HL-60 (cell line): ENCODE measurements at places on chromosomes 5 and 9.

GRCh38 chr9:109186857-109187520, 19.9 kb upstream of the FRRS1L start:
- no peak for DNase-seq

GRCh38 chr5:14025569-14026286, 81.2 kb upstream of the DNAH5 start:
- DNase-seq, result no peak

DNA sequence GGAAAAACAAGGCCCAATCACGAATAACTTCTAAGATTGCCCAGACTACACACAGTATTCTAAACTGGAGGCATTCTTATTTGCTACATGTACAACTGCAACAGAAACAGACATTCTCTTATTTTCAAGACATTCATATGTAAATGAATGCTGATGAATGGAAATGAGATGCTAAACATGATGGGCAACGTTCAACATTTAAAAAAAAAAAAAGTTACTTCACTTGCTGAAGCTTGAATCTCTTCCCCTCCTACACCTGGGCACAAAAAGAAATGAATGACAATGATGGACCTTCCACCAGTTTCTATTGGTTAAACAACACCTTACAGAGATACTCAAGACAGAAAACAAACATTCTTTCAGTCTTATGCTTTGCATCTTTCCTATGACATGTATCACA, 160.5 kb downstream of the BNC2 start:
- DNase-seq, result no peak

- no peak for DNase-seq
Measured at GRCh38 chr5:63111891-63112290, 533.3 kb downstream of the LRRC70 start.

DNA sequence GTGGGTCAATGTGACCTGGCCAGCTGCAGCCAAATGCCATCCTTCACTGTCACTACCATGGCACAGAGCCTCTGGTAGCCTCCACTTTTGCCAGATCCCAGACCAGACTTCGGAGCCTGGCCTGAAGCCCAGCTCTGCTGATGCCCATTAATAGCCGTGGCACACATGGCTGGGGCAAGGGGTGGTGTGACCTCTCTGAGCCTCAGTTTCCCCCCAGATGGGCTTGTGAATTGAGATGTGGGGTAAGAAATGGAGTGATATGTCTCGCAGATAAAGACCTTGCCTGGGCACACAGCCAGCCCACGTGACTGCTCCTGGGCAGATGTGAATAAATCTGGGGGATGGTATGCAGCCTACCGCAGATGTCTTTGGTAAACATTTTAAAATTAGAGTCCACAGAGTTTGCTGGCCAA, 13.9 kb downstream of the SUSD3 start:
- no peak for DNase-seq

DNA sequence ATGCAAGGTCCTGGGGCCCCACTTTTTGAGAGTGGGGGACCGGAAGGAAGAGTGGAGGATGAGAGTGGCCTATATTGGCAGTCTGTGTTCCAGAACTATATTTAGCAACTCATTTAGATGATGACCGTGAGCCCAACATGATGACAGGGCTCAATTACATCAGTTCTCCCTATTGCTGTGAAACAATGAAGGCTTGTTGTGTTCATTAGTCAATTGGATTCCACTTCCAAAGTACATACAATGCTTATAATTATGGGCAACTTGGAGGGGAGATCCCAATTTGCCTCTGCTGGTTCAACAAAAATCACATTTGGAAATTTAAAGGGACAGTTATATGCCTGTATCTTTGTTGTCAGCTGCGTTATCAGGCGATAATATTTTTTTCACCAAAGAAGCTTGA, 91.1 kb downstream of the TARS1 start:
- no peak for DNase-seq

GRCh38 chr9:131020388-131020787, 11.4 kb downstream of the LAMC3 start:
- DNase-seq, result no peak

DNA sequence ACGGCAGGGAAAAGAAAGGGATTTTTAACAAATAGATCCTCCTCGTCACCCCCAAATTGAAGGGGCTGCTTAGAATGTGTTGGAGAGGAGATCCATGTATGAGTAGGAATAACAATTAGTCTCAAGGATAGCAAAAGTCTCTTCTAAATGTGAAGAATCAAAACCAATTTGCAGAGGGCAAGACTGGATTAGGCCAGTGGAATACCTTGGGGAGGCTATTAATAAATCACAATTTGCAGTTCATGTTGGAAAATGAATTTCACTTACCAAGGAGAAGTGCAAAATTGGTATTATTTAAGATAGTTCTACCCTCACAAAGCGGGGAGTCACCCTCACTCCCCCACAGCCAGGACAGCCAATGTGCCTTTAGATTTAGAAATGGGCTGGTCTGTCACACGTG, 299.8 kb upstream of the SLC30A5 start:
- DNase-seq, result no peak

DNA sequence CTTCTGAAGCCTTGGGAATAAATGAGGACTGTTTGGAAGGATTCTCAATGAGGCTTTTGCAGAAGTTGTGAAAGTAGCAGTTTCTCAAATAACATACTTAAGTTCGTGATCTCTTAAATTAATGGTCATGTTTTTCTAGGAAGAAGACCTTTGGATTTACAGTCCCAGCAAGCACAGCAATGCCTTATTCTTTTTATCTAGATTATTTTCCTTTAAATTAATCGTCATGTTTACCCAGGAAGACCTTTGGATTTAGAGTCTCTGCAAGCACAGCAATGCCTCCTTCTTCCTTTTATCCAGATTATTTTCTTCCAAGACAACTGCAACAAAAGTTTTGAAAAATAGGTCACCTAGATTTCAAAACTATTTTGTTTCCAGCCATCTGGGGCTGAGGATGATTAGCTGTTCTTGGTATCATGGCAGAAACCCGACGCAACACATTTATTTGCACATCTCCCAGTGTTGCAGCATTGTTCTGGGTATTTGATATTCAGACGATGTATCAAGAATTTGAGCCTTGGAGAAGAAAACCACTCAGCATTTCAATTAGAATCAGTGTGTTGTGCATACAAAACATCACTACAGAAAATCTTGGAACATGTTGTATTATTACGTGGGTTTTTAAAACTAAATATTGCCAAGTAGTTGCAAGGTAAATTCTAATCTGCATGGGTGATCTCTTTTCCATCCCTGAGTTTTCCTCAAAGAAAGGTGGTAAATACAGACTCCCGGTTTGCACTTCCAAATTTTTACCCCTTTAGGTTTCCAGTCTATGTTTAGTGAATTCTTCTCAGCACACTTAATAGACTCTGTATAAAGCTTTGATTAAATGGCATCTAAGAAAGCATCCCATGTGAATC, 50.9 kb downstream of the JAKMIP2 start:
- DNase-seq, result no peak

DNA sequence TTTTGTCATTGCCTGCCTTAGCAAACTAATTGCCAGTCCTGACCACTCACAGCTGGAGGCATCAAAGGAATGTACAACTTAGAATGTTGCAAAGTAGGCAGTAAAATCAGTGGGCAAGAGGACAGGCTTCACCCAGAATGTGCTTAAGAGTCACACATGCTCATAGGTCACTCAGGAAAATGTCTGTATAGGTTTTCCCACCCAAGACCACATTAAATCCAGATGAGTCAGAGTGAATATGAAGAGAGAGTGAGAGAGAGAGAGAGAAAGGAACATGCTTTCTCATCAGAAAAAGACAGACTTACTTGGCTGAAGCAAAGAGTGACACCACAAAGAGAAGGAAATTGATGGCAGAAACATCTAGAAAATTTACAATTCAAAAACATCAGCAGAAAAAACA, 37.9 kb downstream of the PLEKHG4B start:
- DNase-seq, result no peak

GRCh38 chr9:15277400-15278090, 29.5 kb downstream of the TTC39B start:
- DNase-seq, result no peak

DNA sequence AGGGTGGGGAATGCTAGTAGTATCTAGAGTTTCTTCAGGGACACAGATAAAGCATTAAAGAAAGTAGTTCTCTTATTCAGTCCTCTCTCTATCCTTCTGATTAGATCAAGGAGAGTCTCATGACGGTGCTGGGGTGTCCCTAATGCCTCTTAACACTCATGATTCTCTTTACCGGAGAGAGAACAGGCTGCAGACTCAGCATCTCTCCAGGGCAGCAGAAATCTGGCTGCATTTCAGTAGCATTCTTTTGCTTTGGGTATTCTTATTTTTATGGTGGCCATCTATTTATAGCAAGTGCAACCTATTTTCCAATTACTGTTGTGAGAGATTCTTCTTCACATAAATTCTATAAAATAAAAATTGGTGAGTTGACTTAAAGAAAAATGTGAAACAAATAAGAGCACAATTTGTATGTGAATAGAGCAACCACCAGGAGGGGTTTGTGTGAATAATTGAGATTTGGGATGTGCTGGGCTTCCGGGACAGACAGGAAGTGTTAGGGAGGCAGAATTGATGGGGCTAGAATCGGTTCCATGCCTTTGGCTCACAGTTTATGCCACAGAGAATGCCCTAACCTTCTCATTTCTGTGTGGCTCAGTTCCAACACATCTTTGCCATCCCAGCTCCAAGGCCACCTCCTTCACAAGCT, 23.8 kb upstream of the BOD1 start:
- DNase-seq, result no peak

DNA sequence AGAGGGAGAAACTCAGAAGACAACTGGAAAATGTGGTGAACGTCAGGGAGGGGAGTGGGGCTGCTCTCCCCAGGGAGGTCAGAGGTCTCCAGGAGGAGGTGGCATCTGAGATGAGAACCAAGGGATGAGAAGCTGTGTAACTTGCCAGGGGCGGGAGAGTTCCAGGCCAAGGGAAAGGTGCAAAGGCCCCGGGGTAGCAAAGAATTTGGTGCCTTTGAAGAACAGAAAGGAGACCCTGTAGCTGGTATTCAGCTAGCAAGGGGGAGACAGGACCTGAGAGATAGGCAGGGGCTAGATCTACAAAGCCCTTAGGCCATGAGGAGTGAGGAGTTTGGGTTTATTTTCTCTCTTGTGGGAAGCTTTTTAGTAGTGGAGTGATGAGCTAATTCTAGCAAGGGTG, 3.3 kb downstream of the DNM1 start:
- DNase-seq, result no peak

GRCh38 chr5:80608731-80609130, 38.7 kb upstream of the ANKRD34B start:
- DNase-seq, result peak; percentile 22

DNA sequence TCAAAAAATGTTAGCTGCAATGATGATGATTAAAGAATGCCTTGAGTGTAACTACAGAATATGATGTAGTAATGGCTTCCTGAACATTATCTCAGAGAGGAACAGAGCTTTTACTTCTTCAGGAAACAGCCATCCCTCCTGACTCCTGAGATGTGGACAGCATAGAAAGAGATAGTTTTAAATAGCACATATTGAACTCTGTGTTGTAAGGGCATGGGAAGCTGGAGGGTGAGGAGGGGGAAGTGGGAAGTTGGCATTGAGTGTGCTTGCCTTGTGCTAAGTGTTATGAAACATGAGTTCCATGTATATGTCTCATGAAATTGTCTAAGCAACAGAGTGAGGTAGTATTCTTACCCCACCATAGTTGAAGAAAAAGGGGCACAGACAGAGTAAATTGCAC, 161.5 kb upstream of the SLC28A3 start:
- DNase-seq, result peak; percentile 3

- DNase-seq, result no peak
Measured at GRCh38 chr9:72474676-72475075, 46.7 kb upstream of the TMC1 start.

- DNase-seq, result no peak
Measured at GRCh38 chr5:104914536-104915070, 1352.0 kb upstream of the NUDT12 start.

- no peak for DNase-seq
Measured at GRCh38 chr5:181059297-181060230, 19.5 kb downstream of the BTNL9 start.

- peak; percentile 42 for DNase-seq
Measured at GRCh38 chr5:139164020-139164419, 34.1 kb downstream of the SIL1 start.

DNA sequence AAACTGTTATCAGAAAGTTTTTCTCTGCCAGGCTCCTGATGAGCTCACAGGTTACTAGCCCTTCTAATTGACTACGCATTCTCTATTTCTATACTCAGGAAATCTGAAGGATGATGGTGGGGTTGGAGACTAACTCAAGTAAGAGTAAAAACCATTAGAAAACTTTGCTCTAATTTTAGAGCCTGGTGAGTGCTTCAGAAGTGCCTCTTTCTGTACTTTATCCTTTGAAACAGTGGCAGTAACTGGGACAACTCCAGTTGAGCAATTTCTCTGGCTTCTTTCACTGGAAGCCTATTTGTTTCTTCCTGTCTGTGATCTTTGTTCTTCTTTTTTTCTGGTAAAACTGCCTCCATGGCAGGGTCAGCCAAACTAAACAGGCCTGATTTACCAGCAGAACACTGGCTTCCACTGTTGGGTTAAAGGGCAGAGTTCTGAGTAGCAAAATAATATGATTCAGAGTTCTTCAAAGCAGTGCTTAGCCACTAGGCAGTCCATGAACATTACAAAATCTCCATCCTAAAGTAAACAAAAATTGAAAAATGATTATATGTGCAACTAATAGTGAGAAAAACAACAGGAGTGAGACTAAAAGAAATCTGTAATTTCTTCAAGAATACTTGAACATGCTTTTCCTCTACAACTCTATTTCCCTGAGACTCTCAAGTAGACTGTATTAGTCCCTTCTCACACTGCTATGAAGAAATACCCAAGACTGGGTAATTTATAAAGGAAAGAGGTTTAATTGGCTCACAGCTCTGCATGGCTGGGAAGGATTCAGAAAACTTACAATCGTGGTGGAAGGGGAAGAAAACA, 79.8 kb downstream of the MROH2B start:
- no peak for DNase-seq

DNA sequence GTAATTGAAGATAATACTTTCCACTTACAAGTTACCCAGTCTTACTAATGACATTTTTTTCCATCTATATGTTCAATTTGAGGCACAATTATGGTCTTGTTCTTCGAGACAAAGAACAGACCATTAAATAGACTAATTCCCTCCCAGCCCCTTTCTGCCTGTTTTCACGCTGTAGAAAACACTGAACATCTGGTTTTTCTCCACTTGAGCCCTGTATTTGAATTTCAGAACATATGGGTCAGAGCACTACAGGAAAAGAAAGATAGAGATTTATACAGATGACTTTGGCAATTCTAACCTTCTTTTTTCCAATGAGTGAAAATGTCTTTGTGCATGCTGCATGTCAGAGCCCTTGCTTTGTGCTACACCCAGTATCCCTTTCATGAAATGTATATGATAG, 506.9 kb downstream of the LRRC70 start:
- DNase-seq, result no peak

DNA sequence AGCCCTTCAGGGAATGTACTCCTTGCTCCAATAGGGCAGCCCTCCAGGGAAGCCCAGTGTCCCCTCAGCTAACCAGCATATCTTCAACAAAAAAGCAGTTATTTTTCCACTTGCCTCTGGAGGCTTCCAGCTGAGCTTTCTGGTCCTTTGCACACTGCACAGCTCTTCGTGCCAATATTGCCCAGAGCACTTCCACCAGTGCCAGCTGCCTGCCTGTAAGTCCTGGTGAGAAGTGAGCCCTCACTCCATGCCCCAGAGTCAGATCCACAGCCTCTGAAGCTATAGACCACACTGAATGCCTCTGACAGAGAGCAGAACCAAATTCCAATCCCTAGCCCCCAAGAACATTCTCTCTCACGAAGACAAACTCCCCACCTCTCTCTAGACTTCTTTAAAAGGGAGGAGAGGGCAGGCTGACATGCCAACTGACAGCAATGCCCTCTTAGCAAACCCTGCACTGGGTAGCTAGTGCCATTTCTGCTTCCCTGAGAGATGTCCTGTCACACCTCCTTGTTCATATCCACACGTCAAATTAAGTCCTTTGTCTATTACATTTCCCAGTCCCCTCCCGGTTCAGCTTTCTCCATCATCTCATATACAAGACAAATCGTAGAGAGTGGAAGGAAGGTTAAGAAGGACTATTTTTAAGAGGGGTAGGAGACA, 12.7 kb upstream of the HEXB start:
- no peak for DNase-seq
